ENCODE measurements at places on chromosomes 16 and 17.

DNA sequence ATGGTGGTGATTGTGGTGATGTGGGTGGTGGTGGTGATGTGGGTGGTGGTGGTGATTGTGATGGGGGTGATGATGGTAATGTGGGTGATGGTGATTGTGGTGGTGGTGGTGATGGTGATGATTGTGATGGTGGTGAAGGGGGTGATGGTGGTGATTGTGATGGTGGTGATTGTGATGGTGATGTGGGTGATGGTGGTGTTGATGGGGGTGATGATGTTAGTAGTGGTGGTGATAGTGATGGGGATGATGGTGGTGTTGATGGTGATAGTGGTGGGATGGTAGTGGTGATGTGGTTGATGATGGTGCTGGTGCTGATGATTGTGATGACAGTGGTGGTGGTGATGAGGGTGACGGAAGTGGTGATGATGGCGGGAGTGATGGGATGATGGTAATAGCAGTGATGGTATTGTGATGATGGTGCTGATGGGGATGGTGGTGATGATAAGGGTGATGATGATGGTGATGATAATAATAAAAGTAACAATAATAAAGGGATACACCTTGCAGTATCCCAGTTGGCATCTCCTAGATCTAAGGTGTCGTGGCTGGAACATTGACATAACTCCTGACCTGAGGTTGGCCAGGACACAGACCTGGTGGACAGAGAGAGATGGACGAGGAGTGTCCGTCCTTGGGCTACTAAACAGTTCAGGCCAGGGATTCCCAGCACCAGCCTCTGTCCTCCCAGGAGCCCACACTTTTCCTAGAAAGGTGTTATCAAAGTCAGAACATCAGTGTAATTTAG lies 344.5 kb downstream of the SEC14L1 start:
- no peak for DNase-seq

- no peak for DNase-seq
Measured at GRCh38 chr17:55140809-55141208, 124.0 kb upstream of the HLF start.

DNA sequence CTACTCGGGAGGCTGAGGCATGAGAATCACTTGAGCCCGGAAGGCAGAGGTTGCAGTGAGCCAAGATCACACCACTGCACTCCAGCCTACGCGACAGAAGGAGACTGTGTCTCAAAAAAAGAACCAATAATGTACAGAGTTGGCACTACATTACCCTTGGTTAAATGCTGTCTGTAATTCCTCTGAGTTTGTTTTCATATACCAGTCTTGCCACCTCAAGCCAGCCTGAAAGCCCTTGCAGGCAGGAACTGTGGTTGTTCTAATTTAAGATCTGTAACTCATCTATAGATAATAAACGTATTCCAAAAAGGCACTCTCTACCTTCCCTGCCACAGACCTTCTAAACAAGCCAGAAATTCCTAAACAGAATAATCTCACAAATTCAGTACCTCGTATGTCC lies 4.3 kb upstream of the KANSL1 start:
- no peak for DNase-seq

GRCh38 chr17:59840329-59841090 lies 52.2 kb downstream of the TUBD1 start:
- peak; percentile 53 for DNase-seq

DNA sequence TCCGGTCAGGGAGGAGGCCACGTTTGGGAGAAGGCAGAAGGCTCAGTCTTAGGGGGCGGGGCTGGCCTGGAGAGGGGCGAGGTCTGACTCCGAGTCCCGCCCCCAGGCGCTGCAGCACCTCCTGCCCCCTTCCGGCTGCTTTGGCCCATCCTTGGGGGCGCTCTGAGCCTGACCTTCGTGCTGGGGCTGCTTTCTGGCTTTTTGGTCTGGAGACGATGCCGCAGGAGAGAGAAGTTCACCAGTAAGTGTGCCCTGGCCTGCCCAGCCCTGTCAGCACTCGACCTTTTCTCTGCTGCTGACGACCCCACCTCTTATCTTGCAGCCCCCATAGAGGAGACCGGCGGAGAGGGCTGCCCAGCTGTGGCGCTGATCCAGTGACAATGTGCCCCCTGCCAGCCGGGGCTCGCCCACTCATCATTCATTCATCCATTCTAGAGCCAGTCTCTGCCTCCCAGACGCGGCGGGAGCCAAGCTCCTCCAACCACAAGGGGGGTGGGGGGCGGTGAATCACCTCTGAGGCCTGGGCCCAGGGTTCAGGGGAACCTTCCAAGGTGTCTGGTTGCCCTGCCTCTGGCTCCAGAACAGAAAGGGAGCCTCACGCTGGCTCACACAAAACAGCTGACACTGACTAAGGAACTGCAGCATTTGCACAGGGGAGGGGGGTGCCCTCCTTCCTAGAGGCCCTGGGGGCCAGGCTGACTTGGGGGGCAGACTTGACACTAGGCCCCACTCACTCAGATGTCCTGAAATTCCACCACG lies 1.5 kb downstream of the TNFRSF12A start:
- DNase-seq, result peak; percentile 36

GRCh38 chr16:30499284-30499683 lies 26.7 kb downstream of the ITGAL start:
- DNase-seq, result no peak

DNA sequence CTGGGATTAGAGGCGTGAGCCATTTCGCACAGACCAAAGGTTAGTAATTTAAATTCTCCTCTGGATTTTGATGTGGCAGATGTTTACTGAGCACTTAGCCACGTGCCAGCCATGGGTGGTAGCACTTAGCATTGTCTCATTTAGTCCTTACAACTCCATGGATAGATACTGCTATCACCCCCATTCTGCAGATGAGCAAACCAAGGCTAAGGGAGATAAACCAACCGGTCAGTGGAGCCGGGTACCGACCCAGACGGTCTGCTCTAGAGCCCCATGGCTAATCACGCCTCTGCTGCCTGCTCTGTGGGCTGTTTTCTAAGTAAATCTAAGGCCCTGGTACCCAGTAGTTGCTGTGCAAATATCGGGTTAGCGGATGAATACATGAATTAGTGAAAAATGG lies 12.6 kb upstream of the ADGRG1 start:
- DNase-seq, result no peak

- no peak for DNase-seq
Measured at GRCh38 chr17:266219-266618, 84.8 kb upstream of the DOC2B start.

DNA sequence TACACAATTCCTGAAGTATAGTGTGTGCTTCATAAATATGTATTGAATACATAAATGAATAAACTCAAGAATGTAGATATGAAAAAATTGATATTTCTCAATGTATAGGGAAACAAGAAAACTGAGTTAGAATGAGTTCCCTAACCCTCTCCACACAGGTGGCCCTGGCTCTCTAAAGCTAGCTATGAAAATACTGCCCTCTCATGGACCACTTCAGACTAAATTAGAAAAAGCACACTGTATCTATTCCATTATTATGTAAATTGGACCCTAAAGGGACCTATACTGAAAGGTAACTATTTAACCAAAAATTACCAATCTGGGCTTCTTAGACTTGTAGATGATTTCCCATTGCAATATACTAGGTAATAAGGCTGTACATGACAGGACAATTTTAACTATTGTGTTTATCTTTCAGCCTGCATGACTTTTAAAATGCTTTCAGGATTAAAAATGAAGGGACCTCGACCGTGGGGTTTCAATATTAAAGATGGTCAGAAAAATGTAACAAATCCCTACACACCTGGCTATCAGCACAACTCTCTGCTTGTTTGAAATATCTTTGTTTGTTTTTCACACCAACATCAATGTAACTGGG lies 672.5 kb upstream of the KIF2B start:
- DNase-seq, result no peak

DNA sequence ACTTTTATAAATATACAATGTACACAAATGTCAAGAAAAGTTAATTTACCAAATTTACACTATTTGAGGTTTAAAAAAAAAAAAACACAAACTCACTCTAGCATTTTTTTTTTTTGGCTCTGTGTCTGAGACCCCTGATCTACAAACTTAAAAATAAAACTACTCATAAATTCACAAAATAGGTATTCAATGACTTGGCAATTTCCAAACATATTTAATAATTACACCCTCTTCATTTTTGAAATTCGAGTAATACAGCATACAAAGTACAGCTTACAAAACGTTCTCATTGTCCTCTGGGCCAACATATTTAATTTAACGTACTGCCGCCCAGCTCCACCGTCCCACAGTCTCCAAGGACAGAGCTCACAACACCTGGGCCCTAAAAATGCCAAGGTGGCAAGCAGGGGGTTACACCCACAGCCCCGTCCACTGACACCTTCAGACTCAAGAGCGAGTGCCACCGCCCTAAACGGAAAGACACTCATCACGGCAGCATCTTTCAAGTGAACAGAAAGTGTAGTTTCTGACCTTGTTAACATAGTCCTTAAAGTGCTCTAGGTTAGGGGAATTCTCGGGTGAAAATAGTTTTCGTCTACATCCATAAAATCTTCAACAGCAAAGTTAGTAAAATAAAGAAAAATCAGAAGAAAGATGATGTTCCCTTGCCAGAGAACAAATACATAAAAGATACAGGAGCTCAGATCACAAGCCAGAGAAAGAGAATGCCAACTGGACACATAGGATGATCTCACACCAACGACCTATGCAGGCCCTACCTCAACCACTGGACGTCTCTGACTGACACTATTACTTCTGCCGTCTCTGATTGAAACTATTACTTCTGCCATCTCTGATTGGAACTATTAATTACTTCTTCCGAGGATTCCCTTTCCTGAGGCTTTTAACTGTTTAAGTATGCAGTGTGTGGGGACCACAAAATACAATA lies 4.2 kb downstream of the ADCY9 start:
- DNase-seq, result no peak

- DNase-seq, result no peak
Measured at GRCh38 chr16:35552763-35553162, 2093.4 kb downstream of the TP53TG3F start.

GRCh38 chr16:25095636-25096035 lies 15.9 kb upstream of the LCMT1 start:
- DNase-seq, result no peak

- DNase-seq, result no peak
Measured at GRCh38 chr17:20184181-20184580, 175.0 kb downstream of the SPECC1 start.

GRCh38 chr16:49592546-49593423 lies 219.2 kb downstream of the C16orf78 start:
- peak; percentile 19 for DNase-seq

DNA sequence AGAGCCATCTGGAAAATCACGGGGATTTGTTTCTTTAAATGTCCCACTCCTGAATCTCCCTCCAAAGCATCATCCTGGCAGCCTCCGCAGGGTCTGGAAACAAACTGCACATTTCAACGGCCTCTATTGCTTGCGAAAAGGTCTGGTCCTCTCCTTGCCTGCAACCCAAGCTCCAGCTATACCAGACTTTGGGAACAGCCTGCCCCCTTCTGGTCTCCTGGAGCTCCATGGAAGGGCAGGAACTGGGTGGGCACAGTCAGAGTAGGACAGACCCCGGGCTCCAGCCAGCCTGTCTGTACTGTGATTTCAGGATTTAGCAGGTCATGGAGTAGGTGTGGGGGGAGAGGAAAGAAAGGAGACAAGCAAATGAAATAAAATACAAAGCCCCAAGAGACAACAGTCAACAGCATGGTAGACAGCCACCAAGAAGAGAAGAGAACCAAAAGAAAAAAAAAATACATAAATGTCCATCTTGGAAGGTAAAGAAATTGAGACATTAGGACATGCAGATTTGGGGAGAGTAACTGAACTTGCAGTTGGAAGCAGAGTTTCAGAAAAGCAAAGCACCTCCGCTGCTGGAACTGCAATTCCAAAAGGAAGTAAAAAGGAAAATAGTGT lies 2.7 kb downstream of the XYLT1 start:
- no peak for DNase-seq

GRCh38 chr16:69012906-69013305 lies 92.5 kb upstream of the HAS3 start:
- no peak for DNase-seq

- DNase-seq, result no peak
Measured at GRCh38 chr16:83085660-83086059, 458.9 kb downstream of the CDH13 start.

GRCh38 chr17:43428524-43428923 lies 29.7 kb downstream of the ARL4D start:
- DNase-seq, result no peak

DNA sequence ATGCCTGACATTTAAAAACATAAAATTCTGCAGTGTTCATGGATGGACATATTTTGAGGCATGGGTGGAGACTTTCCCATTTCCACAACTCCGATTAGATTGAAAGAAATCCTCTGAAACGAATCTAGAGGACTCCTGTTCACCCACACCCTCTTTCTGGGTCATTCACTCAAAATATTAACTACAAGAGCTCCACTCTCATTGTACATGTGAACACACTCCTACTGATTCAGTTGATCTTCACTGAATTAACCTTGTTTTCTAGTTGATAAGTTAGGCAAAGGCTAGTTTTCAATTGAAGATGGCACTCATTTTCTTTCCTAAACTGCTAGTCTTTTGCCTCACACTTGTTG lies 44.1 kb downstream of the GRB7 start:
- DNase-seq, result no peak

GRCh38 chr16:49833085-49833484 lies 22.8 kb downstream of the ZNF423 start:
- DNase-seq, result no peak

DNA sequence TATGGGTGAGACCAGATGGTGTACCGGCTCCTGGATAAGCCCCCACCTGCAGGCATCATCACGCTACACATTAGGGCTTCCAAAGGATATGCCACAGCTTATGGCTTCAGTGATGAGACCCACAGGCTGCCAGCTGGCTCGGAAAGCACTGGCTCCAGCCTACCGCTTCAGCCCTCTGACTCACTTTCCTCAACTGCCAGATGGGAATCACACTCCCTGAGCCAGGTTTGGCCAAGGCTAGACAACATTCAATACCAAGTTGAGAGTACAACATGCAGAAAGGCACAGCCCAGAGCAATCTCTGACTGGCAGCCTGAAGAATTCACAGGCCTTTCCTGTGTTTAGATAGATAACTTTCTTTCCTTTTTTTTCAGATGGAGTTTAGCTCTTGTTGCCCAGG lies 10.3 kb downstream of the CENPV start:
- DNase-seq, result no peak

GRCh38 chr17:72425133-72425793 lies 304.4 kb downstream of the SOX9 start:
- no peak for DNase-seq

- DNase-seq, result no peak
Measured at GRCh38 chr16:88560714-88561484, 9.3 kb upstream of the ZC3H18 start.

DNA sequence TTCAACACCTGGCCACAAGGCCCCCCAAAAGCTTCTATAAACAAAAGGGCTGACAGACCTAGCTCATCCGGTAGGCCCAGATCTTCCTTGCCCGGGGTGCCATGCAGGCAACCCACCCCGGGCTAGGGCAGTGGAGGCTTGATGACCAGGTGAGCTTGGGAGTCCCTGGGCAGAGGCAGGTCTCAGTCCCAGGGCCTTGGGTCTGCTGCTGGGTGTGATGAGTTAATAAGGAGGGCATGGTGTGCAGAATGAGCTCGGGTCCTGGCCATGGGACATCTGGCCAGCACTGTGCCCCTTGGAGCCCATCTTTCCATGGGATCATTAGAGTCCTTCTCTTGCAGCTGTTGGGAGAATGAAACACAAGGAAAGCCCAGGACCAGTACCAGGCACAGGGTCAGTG lies 20.2 kb upstream of the MPRIP start:
- no peak for DNase-seq

- no peak for DNase-seq
Measured at GRCh38 chr17:49343273-49343672, 18.8 kb downstream of the ZNF652 start.
